ENCODE measurements at places on chromosomes 13 and 19.

DNA sequence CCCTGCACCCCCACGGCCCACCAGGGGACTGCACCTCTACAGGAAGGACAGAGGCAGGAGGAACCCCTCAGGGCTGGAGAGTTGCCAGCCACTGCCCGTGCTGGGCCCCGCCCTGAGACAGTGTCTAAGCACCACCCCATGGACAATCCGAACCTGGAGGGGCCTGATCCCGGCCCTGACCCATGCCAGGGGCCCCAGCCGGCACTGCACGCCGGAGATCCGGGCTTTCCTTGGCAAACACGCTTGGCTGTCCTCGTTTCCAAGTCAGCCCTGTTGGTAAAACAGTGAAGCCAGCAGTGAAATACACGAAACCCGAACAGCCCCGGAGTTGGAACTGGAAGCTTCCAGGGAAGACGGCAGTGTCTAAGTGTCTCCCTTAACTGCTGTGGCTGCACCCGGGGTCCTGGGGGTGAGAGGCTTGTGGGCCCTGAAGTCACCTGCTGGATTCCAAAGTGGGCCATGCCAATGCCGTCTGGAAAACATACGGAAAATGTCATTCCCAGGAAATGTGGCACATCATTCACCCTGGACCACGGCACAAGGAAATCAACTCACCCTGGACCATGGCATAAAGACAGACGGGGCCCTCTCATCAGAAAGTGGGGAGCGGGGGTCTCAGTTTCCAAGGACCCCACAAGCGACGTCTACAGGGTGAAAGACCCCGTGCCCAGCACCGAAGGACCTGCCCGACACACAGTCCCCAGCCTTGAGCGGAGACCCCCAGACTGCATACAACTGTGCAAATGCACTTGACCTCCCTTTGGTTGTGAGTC is 30.9 kb downstream of the RASA3 start:
- no peak for DNase-seq

- no peak for DNase-seq
Measured at GRCh38 chr13:103299079-103299478, 232.9 kb upstream of the SLC10A2 start.

- no peak for DNase-seq
Measured at GRCh38 chr13:56349866-56350265, 790.9 kb upstream of the PRR20A start.

- DNase-seq = no peak
Measured at GRCh38 chr19:48713041-48713863, 6.3 kb downstream of the MAMSTR start.

DNA sequence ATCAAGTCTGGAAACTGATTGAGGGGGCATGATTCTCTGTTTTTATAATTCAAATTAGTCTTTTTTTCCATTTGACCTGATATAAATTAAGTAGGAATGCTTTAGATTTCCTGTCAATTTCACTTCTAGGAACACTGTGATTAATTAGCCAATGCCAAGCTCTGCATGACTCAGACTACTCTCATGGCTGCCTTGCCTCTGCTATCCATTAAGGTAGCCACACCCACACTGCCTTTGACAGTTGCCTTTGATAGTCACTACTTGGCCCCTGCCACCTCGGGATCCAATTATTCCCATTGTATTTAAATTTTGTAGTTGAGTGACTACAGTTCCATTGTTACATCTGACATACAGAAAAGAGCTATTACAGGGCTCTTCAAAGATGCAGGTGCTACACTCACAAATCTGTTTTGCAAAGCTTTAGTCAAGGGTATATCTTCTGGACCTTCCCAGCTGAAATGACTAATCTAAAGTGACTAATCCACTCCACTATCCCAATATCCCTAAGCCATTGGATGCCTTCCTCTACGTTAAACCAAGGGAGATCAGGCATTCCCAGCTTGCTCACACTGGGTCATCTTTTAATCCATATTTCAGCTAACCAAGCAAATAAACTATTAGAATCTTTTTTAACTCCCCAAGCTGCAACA is 1193.1 kb upstream of the MIR17HG start:
- no peak for DNase-seq

DNA sequence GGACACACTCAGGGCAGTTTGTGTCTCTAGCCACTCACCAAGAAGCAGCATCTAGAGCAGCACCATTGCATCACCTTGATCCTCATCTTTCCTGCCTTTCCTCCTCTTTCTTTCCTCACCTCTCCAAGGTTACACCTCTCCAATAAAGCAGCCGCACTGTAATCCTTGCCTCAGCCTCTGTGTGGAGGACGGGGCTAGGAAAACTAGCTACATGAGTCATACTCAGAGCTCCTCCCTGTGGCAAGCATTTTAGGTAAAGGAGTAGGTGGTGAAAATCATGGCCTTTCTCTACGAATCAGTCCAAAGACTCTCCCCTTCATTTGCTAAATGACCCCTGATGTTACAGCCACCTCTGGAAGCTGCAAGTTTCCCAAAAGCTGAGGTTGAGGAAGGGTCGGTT is 108.9 kb downstream of the DNAJC15 start:
- DNase-seq = no peak

DNA sequence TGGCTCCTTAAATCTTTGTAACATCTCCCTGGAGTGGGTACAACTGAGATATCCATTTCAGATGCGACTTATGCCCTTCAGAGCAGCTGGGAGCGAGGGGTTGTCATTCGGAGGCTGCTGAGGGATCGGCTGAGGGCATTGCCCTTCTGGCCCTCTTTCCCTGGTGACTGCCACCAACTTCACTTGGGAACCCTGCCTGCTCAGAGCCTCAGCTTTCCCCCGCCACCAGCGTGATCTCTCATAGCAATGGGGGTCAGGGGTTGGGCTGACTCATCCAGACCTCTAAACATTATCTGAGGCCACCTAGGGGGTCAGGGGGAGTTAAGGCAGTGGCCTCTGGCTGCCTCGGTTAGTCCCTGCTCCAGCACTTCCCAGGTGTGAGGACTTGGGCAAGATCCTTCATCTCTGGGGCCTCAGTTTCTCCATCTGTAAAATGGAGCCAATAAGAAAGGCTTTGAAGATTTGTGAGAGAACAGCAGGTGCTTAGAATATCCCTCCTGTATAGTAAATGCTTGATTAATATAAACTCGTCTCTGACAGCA is 1.1 kb downstream of the PRX start:
- DNase-seq = no peak

- DNase-seq = no peak
Measured at GRCh38 chr13:89554801-89555200, 1792.7 kb upstream of the MIR17HG start.

GRCh38 chr13:55091172-55091571 is 2049.5 kb upstream of the PRR20A start:
- no peak for DNase-seq

DNA sequence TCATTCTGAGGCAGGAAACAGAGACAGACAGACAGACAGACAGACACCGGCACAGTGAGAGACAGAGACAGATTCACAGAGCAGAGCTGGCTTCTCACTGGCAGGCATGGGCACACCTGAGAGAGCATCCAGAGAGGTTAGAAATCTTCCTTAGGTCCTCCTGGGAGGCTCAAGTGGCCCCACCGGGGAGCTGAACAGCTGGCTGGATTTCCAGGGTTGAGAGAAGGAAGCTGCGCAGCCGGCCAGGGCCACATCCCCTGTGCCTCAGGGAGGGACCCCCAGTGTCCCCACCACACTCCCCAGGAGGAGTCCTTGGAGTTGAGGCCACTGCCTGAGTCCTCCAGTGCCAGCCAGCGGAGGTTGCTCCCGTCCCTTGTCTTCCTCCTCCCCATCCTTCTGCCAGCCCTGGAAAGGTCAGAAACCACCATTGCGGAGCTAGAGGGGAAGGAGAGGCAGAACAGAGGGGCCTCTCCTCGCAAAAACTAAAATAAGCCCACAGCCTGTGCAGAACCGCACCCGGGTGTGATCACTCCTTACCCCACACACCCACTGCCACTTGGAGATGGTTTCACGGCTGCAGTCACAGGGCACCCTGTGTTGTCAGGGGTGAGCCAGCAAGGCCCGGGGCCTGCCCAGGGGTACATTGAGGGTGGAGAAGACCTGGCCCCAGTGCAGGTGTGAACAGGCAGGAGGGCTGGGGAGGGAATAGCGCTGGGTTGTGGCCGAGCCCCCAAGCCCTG is 4.2 kb downstream of the FFAR3 start:
- DNase-seq = no peak

DNA sequence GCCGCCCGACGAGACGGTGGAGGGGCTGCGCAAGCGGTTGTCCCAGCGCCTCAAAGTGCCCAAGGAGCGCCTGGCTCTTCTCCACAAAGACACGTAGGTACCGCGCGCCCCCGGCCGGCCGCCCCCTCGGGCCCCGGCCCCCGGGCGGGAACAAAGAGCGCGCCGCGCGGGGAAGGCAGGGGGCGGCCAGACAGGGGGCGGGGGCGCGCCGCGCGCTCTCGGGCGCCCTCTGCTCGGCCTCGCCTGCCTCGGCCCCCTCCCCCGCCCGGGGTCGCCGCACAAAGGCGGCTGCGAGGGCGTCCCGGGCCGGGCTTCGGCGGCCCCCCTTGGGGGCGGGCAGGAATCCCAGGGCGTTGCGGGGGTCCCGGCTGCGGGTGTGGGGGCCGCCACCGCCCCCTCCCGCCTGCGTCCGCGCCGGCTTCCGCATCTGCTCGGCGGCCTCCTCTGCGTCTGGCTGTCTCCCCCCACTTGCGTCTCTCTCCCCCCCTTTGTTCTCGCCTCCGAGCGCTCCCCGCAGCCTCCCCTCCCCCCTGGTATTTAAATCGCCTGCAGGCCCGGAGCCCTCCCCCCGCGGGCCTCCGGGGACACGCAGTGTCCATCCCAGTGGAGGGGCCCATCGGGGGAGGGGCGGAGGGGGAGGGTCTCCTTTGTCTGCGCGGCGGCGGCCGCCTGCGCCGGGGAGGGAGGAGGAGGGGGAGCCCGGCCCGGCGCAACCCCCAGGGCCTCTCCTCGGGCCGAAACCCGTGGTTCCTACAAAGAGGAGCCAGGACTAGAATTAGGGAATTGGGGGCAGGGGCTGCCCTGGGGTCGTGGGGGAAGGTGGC is 2.3 kb downstream of the MIDN start:
- DNase-seq = no peak

DNA sequence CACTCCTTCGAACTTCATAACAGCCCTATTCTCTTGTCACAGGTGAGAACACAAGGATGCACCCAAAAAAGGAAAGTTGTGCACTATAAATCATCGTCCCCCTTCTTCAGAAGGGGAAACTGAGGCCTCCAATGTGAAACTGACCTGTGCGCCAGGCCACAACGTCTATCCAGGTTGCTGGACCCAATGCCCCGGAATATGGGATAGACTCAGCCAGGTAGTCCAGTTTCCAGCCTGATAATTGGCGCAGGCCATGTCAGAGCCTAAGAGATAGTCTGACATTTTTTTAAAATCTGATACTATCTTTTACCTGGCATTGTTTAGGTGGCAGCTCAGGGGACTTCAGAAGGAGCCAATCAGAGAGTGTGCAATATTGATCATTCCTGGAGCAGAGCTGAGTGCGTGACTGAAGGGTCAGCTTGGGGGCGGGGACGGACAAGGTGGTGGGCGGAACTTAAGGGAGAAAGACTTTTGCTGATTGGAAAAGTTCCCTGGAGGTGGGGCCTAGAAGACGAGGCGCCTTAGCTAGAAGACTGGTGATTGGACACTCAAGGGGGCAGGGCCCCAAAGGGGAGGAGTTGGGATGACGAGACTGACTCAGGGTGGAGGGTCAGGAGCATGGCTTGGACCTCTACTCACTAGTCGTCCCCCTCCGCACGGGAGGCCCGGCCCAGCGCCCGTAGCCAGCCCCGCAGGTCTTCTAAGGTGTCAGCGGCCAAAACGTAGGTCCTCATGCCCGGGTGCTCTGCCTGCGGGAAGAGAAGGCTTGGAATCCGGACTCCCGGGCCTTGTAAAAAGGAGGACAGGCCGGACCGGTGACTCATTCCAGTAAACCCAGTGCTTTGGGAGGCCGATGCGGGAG is 8.5 kb downstream of the PLEKHA4 start:
- no peak for DNase-seq

DNA sequence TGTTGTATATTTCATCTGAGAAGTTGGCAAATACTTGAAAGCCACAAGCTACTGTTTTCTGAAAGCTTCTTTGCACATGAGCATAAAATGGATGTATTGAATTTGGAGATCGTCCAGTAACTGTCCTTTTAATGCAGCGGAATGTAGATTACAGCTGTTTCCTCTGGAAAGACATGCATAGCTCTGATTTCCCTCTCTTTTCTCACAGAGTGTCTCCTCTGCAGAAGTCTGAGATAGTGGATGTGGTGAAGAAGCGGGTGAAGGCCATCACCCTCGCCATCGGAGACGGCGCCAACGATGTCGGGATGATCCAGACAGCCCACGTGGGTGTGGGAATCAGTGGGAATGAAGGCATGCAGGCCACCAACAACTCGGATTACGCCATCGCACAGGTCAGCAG is 283.0 kb downstream of the SHISA2 start:
- DNase-seq = no peak

GRCh38 chr19:8340341-8341096 is 2.5 kb downstream of the KANK3 start:
- DNase-seq = no peak

DNA sequence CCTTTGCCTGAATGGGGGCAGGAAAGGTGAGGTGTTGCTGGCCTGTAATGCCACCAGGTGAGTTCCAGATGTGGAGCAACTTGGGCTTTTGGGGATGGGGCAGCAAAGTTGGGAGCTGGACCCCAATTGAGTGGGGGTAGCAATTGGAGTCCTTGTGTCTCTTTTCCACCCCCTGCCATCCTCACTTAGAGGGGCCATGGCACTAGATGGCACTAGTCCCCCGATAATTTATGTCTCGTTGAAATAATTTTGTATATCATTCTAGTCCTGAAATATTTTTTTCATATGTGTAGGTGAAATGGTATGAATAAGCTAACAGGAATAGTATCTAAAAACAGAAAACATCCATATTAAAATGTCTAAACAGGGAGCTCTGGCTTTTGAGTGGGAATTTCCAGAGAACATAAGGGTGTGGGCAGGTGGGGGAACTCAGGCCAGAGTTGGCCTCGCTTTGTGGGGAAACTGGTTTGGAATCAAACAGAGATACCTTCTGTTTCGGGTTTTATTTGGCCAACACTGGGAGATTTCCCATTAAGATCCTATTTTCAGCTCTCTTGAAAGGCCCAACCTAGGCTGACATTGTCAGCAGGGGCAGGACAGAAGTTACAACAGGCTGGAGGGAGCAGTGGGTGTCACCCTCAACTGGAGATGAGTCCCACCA is 3.4 kb downstream of the ZNF576 start:
- DNase-seq = no peak

DNA sequence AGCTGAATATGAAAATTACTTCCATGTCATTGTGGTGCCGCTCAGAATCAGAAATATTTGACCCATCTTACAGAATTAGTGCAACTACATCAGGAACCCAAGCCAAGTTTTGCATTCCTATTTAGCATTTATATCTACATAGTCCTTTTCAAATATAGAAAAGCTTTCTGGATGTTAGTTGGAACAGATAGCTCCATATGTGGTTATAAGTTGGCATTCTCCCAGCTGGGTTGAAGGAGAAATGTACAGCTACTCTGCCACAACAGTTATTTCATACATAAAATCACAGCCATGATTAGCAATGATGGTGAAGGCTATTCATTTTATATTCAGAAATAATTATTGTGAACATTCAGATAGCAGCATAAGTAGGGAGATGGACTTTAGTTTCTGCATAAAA is 28.2 kb downstream of the HPN start:
- no peak for DNase-seq
